ENCODE measurements at places on chromosomes 4 and X. TPM values are rescaled to one million over a fixed set of nuclear protein-coding genes. Genes with fewer than 3 reads are reported as not detected.

Gene TMEM129
- polyA plus RNA-seq = 45.0 TPM

Gene BBS7
- 8.1 TPM for polyA plus RNA-seq

Gene GAB1
- 4.1 TPM for polyA plus RNA-seq

Gene MGARP
- polyA plus RNA-seq = 136 TPM

Gene HTN1
- polyA plus RNA-seq = not detected

Gene OPHN1
- polyA plus RNA-seq = 3.0 TPM

Gene ZRSR2
- polyA plus RNA-seq = 49.1 TPM

GRCh38 chr4:110361921-110362320, 114.0 kb upstream of the ENPEP start:
- DNase-seq = no peak

DNA sequence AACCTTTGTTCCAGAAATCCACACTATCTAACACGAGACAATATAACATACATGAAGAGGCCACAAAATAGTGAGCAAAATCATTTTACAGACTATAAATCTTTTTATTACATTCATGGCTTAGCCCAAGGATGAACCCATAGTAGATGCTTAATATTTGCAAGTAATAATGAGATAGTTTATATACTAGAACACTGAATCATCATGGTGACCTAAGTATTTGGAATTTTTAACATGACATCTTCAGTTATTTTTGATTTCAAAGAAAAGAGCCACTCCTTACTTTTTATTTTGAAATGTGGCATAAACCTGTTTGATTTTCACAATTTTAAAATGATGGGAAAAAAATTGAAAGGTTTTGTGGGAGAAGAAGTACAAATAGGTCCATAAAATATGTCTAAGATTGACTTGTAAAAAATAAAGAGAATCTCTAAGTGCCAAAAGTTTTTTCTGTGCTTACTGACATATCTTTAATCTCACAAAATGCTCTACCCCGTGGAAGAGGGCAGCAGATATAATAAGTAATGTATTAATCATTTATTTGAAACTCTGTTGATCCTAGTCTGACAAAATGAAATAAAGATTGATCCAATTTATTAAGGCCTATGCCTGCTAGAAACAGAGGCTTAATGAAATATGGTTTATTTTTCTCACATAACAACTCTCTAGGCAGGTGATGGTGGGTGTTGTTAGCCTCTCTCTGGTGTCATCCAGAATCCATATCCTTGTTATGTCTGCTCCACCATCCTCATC, 224.5 kb upstream of the CENPE start:
- no peak for DNase-seq

DNA sequence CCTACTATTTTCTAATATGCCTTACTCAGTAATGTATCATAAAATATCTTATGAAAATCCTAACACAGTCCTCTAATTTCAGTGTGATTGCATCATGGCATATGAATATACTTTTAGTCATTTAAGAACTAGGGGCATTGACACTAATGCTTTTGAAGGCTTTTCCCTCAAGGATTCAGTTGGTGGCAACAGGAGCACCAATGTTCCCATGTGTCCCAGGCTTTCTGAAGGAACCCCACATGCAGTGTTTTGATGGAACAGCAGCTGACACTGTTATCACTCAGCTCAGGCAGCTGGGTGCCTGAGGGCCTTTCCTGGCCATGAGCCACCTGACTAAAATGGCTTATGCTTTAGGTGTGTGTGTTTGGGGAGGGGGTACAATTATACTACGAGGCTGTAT, 348.3 kb downstream of the ARHGAP24 start:
- no peak for DNase-seq

DNA sequence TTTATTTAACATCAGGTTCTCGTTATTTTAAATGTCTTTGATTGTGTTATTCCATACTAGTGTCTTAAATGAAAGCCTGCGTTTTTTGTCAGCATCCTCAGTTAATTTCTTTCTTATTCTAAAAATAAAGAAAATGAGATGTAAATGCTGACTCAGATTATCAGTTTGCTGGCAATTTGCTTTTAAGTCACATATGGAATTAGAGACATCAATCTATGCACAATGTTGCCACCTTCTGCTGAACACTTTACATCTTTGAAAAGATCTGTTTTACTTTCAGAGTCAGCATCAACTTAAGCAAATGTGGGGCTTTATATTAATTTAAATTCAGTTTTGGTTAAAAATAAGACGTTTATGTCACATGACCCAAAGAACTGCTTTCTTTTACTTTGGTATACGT, 99.2 kb downstream of the ADGRL3 start:
- DNase-seq = no peak

GRCh38 chr4:125191232-125191631, 123.5 kb upstream of the FAT4 start:
- no peak for DNase-seq

DNA sequence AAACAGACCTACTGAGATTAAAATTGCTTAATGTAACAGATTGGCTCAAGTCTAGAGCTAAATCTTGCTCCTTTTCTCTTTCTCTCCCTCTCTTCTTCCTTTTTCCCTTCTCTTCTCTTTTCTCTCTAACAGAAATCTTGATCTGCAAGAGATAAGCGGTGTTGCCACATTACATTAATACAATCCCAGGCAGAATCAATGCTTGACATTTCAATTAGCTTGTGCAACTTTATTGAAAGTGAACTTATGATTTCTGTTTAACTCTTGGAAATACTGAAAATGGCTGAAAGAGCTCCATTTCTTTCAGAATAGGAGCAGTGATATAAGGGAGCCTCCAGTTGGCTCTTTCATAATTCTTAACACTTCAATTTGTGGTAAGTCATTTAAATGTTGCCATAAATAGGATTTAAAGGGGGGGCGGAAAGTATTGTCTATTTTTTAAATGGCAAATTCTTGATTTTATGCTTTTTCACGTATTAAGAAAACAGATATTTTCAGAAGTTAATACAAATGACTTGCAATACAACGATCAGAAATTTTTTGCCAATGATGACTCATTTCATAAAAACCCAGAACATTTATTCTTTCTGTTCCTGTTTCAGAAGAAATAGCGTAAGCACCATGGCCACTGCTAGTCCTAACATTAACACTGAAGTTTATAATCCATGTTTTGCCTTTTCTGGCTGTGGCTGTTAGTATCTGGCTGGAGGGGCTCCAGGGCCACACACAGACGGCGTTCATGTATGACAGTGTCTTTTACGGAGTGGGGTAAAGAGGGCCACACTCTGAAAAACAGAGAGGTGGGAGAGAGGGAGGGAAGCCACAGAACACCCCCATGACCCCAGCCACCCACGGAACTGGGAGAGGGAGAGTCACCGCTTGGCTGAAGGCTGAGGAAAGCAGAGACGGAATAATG, 115.7 kb upstream of the FAT1 start:
- DNase-seq = no peak

- no peak for DNase-seq
These were observed 150.1 kb downstream of the COX18 start for GRCh38 chr4:72919464-72919863.

DNA sequence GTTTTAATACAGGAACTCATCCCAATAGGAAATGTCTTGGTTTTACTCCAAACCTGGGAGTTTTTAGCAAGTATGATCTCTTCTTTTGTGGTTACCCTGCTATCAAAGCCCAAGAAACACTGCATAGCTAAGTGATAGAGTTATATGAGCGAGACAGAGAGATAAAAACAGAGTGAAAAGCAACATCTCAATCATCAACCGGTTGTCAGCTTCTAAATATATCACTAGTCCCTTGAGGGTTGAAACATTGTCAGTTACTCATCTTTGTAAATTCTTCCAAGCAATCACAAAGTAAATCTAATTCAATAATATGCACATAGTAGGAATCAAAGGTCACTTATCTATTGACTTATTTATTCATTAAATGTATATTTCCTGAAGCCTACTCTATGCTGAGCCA, 483.9 kb downstream of the IDS start:
- DNase-seq = no peak

GRCh38 chr4:1359144-1359501, 12.1 kb downstream of the UVSSA start:
- no peak for DNase-seq

- no peak for DNase-seq
These were observed 62.2 kb downstream of the MFAP3L start for GRCh38 chr4:169963998-169964397.

DNA sequence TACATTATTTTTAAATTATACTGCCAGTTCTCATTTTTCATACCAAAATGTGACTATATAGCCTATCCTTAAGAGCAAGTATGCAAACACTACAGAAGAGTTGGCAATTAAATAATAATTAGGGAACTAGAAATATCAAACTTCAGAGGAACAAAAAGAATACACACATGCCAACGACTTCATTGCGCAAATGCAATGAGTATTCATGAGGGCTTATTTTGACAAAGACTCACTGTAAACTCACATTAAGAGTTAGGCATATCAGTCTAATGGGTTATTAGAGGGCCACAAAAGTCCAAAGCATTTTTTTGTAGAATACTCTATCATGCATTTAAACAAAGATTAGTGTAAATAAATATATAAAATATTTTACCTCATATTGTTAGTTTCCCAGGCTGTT, 31.6 kb downstream of the SLC10A7 start:
- DNase-seq = no peak

- DNase-seq = no peak
These were observed 17.8 kb downstream of the GUCY1A1 start for GRCh38 chr4:155684423-155684822.

All from adrenal gland (tissue), 19 donors.